ENCODE measurements at places on chromosomes 7 and 10.
A peak's percentile ranks its signal among the peaks of the same experiment; 100 is the strongest.

DNA sequence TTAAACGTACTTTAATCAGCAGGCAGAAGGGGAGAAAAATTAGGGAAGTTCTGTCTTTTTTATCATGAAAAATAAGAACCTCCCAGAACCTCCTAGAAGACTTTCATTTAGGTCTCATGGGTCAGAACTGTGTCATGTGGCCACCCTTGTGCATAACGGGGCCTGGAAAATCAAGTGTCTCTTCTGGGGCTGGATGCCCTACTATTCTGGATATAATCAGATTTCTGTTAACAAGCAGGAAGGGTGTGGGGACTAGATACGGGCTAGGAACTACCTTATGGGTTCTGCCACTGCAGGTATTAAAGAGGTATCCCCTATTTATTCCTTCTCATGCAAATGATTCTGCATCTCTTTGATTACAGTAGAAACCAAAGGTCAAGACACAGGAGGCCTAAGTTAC is 14.1 kb downstream of the LANCL2 start:
- no peak for DNase-seq

GRCh38 chr7:115911465-115911864 is 119.1 kb downstream of the TFEC start:
- no peak for DNase-seq

DNA sequence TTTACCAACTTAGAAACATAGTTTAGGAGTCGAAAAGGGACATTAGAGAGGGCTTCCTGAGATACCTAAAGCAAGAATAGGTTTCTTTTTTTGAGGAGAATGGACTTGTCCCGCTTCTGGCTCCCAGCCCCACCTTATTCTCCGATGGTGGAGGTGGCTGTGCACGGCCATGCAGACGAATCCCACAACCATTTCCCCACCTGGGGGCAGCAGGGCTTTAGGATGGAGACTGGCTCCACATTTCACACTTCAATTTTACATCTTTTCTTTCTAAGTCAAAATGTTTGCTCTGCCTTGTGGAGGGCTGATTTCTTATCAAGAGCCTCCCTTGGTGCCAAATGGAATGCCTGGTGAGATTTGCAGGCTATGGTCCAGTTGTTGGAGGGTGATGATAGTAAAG is 118.5 kb downstream of the GLRX3 start:
- no peak for DNase-seq

GRCh38 chr7:116674508-116675173 is 2.6 kb downstream of the MET start:
- DNase-seq: no peak

GRCh38 chr10:91360461-91360860 is 49.7 kb upstream of the HECTD2 start:
- DNase-seq: no peak

- peak; percentile 3 for DNase-seq
Observed at GRCh38 chr10:125629758-125630376, 53.1 kb downstream of the TEX36 start.

DNA sequence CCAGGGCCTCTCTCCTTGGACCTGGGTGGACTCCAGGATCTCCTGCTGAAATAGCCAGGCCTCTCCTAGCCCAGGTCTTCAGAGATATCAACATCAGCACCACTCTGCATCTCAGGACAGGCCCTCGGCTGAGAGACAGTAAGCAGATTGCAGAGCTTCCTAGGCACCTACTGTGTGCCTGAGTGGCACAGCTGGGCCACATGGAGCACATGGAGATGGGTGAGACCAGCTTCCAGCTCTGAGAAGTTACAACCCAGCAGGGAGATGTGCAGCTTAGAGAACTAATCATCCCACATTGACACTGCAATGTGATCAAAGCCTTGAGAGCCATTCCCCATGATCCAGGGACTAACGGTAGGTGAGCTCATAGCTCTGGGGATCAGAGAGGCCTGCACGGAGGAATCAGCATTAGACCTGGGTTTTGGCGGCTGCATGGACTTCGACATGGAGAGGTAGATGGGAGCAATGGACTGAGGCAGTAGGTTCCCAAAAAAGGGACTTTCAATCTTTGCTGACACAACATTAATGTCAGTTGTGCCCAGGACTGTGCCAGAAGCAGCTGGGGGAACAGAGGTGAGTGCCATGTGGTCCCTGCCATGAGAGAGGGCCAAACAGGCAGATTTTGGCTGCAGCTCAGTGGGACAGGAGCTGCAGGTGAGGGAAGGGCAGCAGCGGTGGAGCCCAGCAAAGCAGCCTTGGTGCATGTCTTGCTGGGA is 76.0 kb upstream of the LEP start:
- no peak for DNase-seq

DNA sequence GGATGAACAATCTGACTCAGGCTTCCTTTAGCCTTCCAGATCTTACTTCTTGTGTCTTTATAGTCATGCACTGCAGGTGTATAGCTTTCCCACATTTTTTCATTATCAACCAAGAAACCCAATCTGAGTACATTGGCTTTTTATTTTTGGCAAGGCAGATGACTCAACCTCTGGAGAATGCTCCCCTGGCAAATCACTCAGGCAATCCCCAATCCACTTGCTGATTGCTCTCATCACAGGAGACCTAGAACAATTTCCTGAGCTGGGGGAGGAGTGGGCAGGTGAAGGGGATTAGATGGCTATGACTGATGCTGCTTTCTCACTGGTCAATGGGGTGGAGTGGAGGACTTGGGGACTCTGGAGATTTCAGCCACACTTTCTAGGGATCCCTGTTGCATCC is 134.4 kb downstream of the SLC16A9 start:
- no peak for DNase-seq

DNA sequence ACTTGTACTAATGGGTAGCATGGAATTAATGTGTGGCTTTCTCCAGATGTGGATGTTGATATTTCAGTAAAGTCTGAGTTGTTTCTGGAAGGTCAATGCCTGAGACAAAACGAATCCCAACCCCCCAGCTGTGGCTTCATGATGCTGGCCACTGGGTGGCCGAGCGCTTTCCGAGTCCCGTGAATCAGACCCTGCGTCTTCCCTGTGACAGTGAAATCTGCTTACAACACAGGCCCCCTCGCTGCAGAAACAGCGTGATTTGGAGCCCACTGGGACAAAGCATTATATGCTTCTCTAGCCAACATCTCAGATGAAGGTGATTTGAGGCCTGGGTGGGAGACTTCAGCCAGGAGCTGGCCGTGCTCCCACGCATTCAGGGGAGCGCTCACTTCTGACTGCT is 124.7 kb downstream of the WDR37 start:
- no peak for DNase-seq

DNA sequence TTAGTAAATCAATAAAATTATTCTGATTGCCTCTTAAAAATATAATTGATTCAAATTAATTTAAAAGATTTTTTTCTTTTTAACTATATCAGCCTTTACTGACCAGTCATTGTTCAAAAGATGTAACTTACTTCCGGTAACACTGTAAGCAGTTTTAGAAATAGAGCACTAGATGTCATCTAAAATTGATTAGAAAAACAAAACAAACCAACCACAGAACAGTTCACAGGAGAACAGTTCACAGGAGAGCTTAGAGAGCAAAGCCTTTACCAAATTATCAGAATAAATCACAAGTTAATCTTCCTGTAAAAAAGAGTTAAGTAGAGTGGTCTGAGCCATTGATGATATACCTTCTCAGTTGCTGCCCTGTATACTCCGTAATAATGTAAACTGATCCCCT is 133.3 kb upstream of the DGKB start:
- DNase-seq: no peak

DNA sequence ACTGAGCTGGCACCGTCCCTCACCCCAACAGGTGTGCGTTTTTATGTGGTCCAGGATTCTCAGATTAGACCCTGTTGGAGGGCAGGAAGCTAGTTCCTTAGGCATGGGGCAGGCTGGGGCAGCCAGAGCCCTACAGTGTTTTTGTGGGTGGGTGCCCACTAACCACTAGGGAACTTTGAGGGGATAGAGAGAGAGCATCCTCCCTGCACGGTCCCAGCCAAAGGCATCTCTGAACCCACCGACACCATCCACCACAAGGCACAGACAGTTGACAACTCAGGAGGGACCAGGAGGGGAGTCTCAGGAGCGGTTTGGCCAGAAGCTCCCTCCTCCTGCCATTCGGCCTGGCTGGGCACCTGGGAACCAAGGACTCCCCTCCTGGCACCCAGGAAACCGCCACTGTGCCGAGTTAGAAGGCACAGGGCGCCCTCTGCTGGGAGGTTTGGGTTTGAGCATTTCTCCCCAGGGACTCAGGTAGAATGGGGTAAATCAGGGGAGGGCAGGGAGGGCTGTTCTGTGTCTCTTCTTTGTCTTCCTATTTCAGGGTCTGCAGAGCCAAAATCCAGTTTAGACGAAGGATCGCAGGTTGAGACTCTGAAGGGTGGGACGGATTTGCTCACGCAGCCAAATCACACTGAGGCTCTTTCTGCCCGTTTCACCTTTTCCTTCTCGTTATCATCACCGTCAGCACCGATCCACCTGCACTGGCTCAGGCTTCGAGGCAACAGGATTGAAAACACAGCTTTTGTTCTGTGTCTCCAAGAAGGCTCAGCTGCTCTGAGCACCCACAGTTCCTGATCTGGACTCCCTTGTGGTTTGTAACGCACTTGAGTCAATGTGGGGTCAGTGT is 84.8 kb upstream of the COL13A1 start:
- no peak for DNase-seq

- no peak for DNase-seq
Observed at GRCh38 chr7:140230861-140231770, 54.3 kb upstream of the KDM7A start.

- no peak for DNase-seq
Observed at GRCh38 chr7:120164-120991, 72.0 kb upstream of the FAM20C start.

GRCh38 chr7:154738216-154738615 is 264.7 kb downstream of the PAXIP1 start:
- DNase-seq: no peak

DNA sequence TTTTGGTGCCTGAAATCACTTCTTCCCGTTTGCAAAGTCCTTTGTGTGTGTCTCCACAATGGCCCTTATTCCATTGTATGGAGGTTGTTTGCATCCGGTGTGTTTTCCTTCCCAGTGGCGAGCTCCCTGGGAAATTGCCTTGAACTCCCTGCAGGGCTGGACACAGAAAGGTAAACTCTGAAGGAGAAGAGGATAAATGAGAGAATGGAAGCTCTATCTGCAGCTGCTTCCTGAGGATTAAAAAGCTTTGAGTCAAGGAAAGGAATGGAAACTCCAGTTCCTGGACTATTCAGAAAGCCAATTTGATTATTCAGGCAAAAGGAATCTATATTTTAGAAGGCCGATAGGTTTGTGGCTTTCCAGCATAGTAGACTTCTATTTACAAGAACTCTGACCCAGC is 4.4 kb upstream of the GRK5 start:
- no peak for DNase-seq

DNA sequence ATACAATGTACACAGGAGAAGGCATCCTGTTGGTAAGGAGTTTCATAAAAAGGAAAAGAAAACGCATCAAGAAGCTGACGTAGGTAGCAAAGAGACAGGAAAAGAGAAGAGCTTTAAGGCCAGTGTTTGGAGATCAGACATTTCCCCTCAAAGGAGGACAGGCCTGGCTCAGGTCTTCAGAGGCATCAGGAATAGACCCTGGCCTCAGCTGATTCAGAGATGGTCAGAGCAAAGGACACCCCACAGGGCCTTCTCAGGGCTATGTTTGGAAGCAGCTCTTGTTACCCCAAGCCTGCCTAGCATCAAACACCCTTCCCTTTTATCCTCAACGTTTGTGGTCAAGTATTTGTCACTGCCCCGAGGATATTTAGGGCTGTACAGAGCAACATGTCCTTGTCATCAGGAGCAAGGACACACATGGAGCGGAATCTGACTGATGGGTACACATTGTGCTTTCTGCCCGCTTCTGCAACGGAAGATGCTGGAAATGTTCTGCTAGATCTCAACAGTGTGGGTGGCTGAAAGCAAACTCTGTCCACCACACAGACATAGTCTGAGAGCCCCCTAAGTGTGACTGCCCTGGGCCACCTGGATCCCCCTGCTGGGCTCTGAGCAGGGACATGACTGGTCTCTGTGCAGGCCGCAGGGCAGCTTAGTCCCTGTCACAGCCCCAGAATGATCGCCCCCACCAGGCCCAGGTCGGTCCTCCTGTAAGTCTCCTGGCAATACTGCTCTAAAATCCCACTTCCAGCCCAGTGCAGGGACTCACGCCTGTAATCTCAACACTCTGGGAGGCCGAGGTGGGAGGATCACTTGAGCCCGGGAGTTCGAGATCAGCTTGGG is 1.0 kb upstream of the ZDHHC4 start:
- no peak for DNase-seq

GRCh38 chr7:102221961-102222360 is 64.7 kb upstream of the SH2B2 start:
- no peak for DNase-seq

DNA sequence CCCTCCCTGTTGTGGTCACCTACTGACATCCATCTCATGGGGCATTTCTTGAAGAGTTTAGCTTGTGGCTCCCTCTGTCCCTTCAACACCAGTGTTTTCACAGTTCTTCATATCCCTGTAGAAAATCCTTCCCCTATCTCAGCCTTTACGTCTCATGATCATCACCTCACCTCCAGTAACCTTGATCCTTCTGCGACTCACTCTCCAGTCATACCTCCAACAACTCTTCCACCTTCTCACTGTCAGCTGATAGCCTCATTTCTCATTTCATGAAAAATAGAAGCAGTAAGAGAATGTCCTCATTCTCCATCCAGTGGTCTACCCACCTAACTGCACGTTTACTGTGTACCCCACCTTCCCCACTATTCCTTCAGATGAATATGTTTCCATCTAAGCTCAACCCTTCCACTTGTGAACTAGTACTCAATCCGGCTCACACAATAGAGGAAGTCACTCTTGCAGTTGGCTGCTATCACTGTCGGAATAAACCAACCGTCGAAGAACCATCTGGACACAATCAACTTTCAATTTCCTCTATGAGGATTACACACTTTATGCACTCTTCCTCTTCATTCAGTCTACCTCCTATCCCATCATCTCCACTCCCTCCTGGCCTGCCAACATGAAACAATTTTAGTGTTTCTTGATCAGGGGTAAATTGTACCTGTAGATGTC is 256.0 kb downstream of the AHR start:
- DNase-seq: no peak

GRCh38 chr10:74380795-74381194 is 229.8 kb downstream of the ADK start:
- DNase-seq: no peak

GRCh38 chr7:112410092-112410491 is 40.2 kb upstream of the IFRD1 start:
- no peak for DNase-seq

DNA sequence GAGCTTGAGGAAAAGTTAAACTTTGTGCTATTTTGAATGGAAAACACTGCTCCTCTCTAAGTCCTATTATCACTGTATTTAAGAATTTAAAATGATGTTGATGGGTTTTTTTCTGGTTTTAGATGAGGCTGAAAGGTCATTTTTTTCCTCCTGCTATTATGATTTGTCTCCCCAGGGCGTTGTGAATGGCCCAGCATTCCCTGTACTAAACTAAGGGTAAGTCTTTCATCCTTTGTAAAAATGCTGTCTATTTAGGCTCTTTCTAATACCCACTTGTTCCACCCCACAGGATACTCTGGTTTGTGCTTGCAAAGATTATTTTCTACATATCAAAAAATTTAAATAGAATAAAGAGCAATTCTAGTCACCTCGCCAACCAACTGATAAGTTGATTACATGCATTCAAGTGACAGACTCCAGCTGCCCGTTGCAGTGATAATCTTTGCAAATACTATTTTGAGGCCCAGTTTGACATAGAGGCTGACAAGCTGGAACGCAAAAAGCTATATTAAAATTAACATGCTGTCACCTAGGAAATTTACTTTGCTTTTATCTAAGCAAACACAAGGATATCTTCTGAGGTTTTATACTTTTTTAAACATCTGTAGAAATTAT is 222.3 kb upstream of the TMEM229A start:
- no peak for DNase-seq

- no peak for DNase-seq
Observed at GRCh38 chr7:786472-787255, 45.6 kb upstream of the SUN1 start.

GRCh38 chr10:53325066-53325465 is 552.5 kb upstream of the MBL2 start:
- no peak for DNase-seq
